ENCODE measurements at places on chromosomes 11 and 22.

DNA sequence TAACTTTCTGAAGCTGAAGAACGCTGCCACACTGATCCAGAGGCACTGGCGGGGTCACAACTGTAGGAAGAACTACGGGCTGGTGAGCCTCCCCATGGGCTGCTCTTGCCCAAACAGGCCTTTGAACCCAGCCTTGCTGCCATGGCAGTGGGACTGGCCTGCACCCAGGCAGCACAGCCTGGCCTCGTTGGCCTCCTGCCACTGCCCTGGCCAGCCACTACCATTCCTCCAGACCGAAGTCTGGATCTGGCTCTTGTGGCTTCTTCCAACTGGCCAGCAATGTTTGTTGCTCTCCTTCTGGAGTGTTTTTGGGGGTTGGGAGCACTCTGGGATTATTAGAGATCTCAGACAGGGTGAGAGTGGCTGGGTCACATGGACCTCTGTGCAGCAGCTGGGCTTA, 51.0 kb downstream of the MYO7A start:
- no peak for DNase-seq

DNA sequence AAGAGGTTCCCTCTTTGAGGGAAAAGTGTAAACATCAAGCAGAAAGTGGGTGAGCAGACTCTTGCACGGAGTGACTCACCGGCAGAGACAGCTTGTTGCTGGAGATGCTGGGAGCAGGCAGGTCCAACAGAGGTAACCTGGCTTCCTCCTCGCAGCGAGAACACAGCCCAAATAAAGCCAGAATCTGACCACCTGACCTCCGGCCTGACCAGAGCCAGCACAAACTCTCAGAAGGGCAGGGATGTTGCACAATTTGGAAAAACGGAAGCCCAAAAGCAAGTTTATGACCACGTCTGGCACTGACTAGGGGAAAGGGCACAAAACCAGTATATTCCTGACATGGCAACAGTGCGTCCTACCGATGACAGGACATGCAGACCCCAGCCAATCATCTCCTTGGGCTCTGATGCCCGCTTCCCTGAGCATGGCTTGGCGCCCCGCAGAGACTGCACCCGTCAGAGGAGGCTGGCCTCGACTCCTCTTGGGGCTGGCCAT, 5.4 kb downstream of the SMCO4 start:
- no peak for DNase-seq

DNA sequence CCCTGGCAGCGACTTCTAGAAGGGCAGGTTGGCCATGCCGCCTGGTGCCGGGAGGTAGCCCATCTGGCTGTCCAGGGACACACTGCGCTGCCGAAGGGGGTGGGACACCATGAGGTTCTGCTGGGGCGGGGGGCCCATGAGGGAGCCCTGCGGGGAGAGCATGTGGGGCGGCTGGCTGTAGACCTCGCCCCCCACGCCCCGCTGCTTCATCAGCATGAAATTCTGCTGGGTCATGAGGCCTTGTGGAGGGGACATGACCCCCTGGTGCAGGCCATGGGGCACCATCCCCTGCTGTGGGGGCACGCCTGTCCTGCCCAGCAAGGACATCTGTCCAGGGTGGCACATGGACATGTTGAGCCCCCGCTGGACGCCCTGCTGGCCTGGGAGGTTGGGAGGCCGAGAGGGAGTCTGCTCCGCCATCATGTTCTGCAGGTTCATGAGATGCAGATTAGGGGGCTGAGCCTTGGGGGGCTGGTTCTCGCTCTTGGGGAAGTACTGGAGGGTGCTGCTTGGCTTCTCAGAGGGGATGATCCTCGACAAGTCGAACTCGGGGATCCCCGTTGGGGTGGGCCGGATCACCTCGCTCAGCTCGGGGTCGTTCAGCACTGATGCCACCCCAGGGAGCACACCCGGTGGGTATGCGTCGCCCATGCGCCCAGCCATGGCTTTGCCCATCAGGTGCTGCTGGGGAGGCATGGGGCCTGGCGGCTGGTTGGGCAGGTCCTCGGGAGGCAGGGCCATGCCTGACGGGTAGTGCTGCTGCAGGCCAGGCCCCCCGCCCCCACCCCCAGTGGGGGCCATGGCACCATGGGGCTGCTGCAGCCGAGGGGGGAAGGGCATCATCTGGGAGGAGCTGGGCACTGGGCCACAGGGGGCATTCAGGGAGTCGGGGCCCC, 15.0 kb downstream of the CXCR5 start:
- DNase-seq, result no peak

DNA sequence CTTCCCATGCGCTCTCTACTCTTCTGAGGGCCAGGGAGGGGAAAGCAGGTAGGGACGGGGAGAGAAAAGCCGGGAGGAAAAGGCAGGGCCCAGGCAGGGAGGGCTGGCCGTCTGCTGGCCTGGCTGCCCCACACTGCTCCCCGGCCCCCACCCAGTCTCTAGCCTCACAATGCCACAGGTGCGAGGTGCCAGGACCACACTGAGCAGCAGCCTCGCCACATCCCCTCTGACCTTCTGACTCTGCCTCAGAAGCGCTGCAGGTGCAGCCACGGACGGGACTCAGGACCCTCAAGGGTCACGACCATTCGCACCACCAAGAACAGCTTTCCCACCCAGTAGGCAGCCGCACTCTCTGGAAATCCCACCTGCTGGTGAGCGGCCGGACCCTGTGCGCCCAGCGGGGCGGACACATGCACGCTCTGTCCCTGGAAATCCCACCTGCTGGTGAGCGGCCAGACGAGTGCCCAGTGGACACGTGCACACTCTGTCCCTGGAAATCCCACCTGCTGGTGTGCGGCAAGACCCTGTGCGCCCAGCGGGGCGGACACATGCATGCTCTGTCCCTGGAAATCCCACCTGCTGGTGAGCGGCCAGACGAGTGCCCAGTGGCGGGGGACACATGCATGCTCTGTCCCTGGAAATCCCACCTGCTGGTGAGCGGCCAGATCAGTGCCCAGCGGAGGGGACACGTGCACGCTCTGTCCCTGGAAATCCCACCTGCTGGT, 20.1 kb downstream of the TOLLIP start:
- peak; percentile 9 for DNase-seq

DNA sequence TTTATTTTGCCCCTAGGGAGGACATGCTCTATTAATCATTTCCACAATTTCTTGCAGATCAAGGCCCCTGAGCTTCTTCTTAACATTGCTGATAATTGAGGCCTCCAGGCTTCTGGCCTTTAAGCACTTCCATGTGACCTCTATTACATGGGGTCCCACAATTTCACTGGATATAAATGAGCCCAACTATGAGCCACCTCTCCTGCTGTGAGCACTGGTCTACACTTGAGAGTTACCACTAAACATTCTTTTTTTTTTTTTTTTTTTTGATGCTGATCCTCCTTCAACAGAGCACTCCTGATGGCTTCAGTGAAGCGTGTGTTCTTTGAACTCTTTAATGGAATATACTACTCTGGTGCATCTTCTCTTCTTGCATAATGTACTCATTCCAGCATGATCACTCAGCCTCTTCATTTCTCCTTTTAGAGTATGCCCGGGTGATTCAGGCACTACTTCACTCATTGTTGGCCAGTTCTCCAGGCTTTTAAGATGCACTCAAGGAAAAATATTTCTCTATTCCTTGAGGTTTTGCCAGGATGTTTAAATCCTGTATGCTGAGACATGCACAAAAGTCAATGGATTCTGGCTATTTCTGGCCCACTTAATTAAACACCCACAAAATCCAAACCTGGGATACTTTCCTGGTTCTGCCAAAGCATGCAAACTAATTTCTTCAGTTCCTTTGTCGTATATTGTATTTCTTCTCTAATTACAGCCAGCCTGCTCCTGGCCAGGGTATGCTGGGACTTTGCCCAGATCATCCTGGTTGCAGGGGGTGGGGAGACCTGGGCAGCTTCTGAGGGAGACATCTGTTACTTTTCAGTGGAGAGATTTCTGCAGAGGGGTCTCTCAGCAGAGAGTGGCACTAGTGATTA, 257.8 kb upstream of the LUZP2 start:
- DNase-seq, result peak; percentile 42

GRCh38 chr11:985406-985805, 51.1 kb downstream of the MUC6 start:
- no peak for DNase-seq

GRCh38 chr11:113871336-113871735, 4.0 kb downstream of the USP28 start:
- DNase-seq, result no peak

DNA sequence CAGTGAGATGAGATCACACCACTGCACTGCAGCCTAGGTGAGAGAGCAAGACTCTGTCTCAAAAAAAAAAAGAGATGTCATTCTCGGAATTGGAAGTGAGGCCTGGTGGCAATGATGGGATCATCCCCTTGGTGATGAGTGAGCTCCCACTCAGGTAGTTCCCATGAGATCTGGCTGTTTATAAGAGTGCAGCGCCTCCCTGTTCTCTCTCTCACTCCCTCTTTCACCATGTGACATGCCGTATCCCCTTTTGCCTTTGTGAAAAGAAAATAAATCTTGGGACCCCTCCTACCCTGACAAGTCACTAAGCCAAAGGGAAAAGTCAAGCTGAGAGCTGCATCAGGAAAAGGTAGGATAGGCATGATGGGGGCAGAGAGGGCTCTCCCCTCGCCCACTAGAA, 28.8 kb downstream of the ZNF70 start:
- DNase-seq, result no peak

DNA sequence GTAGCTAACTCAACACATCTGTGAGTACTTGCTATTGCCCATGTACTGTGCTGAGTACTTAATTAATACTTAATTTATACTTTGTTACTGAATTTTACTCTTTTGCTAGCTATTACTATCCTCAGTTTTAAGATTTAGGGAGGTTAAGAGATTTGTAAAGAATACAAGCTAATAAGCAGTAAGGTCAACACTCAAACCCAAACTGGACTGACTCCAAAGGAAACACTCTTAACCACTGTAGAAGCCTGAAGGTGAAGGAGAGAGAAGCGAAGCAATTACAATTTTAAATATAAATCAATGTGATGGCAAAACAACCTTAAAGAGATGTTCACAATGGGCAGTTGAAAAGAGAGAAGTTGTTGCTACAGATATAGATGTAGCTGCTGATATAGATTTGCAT, 204.5 kb downstream of the GUCY1A2 start:
- DNase-seq, result no peak

- no peak for DNase-seq
These were observed 47.2 kb downstream of the MCHR1 start for GRCh38 chr22:40726514-40726913.

GRCh38 chr11:42237701-42238235, 778.3 kb upstream of the LRRC4C start:
- no peak for DNase-seq

GRCh38 chr22:32327066-32327465, 30.6 kb upstream of the RFPL3 start:
- DNase-seq, result no peak

- no peak for DNase-seq
These were observed 28.6 kb upstream of the BID start for GRCh38 chr22:17802822-17803221.

- no peak for DNase-seq
These were observed 10.7 kb upstream of the GSTP1 start for GRCh38 chr11:67572747-67573419.

- no peak for DNase-seq
These were observed 1.8 kb upstream of the MUC15 start for GRCh38 chr11:26573896-26574295.

- no peak for DNase-seq
These were observed 2.0 kb downstream of the NAA40 start for GRCh38 chr11:63940786-63941185.

DNA sequence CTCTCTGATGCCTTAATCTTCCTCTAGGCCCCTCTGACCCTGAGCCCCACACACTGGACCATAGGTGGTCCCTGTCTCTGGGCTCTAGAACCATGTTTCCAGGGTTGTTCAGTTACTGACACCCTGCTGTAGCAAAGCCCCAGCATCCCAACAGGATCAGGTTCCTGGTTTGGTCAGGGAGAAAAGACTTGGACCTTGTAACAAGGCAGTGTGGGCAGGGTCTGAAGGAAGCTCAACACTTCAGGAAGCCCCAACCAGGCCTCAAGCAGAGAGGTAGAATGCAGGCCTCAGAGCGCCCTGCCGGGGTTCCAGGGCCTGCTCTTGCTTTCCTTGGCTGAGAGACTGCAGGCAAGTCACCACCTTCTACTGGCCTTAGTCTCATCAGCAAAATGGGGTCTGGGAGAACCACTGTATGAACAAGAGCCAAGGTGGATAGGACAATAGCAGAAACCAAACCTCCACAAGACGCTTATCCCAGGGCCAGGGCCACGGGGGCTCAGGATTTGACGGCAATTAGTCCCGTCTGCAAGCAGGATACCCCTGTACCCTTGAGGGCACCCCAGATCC, 4.8 kb downstream of the ARAP1 start:
- DNase-seq, result no peak

DNA sequence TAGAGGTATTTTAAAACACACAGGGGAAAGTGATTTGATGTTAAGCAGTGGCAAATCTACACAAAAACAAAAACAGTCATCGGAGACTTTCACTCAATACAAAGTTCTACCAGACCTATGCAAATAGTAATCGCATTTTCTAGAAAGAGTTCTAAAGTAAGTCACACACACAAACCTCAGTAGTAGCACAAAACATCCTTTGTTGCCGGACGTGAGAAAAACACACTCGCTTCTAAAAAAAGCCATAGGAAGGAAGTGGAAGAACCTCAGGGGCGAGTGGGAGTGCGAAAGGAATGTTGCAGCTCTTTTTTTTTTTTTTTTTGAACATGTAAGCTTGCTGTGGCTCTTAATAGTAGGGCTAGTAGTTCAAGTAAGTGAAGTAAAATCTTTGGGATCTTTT, 88.9 kb downstream of the MAML2 start:
- DNase-seq, result peak; percentile 56

DNA sequence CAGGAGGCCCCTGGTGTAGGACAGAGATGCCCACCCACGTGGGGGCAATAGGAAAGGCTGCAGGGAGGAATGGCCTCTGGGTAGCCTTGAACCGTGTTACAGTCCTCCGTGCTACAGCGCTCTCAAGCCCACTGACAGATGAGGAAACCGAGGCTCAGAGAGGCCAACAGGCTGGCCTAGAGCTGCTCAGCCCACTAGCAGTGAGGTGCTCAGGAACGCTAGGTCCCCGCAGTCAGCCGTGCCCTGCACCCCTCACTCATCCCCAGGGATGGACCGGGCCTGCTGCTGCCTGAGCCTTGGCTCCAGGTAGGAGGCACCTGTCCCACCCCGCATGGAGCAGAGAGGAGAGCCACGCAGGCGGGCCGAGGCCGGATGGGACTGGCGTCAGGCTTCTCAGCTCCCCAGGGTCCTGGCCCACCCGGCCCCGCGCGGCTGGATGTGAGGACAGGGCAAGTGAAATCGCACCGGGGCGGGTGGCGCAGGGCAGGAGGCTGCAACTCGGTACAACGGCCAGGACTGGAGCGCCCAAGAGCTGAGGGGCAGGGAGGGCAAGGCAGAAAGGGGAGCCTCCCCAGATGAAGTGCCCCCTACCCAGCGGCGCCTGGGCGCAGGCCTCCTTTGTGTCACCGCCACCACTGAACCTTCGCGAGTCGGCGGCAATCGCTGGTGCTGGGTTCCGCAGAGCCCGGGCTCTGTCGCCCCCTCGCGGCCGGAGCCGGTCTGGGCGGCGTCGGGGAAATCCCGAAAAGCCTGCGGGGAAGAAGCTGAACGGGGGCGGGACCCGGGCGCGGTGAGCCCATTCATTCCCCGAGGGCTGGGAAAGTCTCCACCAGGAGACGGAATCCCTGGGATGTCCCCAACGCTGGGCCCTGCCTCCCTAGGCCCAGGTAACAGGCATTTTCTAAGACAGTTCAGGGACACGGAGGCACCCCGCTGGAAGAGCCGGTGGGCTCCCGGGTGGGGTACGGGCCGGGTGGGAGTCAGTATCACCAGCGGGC, 8.4 kb upstream of the SLC2A11 start:
- DNase-seq, result peak; percentile 89
